ENCODE measurements at places on chromosomes 4 and X.

- DNase-seq: peak; percentile 4
These were observed 18.6 kb upstream of the CLNK start for GRCh38 chr4:10703156-10703555.

DNA sequence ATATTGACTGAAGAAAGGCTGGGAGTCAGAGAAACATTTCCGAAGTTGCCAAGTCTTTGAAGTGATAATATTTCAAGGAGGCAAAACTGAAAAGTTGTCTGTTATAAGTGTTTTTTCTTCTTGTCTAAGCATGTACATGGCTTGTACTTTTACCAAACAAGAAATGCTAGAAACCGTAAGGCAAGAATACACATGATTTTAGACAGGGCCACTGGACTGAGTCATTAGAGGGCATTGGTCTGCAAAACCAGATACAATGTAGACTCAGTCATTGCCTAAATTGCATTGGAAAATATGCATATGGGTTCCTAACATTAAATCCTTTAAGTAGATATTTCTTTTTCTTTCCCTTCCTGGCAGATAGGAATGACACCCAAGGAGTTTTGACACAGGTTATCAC, 284.9 kb upstream of the PUDP start:
- no peak for DNase-seq

DNA sequence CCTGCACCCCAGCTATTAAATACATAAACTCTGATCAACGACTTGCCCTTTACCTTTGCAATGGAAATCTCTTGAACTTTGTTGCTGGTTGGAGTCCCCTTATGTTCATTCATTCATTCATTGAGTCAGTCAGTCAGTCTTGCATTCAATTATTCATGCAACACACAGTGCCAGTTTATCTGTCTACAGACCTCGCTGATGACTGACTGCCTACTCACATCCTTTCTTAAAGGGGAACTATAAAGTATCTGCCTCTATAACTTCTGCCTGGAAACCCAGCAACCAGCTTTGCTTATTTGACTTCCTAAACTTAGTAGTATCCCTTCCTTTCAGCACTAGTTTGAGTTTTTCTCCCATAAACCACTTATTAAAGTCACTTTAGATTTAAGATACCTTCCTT, 620.8 kb upstream of the ADGRL3 start:
- no peak for DNase-seq

- DNase-seq: no peak
These were observed 97.9 kb downstream of the PHKA2 start for GRCh38 chrX:18886005-18886343.

DNA sequence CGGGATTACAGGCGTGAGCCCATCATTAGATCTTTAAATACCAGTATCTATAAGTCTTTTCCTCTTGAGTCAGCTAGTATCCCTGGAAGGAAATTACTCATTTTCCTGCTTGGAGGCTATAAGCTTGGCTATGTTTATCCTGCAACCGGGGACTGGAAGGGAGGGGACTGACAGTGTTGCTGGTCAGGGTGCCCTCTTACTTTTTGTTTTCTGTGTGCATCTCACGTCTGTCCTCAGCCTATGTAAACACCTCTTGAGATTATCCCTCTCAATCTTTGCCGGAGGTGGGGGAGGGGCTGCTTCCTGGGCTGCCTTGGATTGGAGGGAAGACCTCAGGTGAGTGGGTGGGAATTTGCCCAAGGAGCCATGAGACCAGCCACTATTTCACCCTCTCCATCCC, 37.0 kb downstream of the HTT start:
- peak; percentile 74 for DNase-seq

- no peak for DNase-seq
These were observed 8.5 kb downstream of the CPZ start for GRCh38 chr4:8601086-8601485.

GRCh38 chr4:178198691-178199090, 756.5 kb upstream of the AGA start:
- no peak for DNase-seq

- no peak for DNase-seq
These were observed 609.8 kb downstream of the ZNF674 start for GRCh38 chrX:45935408-45935807.

DNA sequence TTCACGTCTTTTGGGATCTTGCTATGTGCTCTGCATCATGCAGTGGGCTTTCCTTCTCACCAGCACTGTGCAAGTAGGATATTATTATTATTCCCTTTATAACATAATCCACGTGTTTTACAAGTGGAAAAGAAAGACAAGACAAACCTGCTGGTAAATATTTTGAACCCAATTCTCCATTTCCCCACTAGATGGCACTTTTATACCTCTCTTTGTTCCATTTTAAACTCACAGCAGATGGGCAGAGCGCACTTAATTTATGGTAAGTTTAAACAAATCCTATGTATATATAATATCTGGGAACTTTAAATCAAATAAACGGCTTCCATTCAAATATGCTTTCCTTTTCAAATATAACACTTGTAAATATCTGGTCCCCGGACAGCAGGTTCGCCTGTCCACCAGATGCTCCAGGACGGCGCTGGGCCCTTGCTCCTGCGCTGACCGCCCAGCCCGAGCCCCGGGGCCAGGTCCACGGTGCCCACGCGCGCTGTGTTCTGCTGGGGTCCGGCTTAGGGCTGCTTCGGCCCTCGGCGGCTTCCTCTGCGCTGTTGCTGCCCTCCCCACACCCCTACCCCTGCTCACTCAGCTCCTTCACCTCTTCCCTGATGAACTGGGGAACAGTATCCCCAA, 31.1 kb downstream of the F11 start:
- DNase-seq: peak; percentile 60

DNA sequence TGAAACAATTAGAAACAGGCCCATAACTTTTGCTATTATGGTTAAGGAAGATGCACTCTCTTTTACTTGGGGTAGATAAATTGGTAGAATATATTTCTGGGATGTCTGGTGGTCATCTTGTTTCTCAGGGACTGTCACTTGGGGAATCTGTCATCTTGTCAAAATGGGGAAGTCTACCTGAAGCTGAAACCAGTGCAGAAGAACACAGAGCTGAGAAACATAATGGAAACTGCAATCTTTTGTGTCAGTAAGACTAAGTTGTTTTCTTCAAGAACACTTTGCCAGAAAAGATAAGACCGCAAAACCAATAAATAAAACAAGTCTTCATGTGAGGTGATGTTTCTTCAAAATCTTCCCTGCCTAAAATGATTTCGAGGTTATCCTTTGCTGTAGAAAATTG, 92.0 kb downstream of the NAA11 start:
- DNase-seq: no peak

- DNase-seq: peak; percentile 43
These were observed 376 bp upstream of the C4orf36 start for GRCh38 chr4:86892636-86892960.

DNA sequence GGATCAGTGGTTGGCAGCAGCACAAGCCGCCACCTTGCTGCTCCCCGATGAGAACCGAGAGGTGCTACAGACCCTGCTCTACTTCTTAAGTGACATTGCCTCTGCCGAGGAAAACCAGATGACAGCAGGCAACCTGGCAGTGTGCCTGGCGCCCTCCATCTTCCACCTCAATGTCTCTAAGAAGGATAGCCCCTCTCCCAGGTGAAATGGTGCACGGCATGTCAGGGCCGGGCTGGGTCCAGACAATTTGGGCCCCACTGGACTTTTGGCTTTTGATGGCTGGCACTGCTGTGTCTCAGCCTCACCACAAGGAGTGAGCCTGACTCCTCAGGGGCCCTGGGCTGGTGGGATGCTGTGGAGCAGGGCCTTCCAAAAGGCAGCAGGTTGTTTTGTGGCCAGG, 74.1 kb downstream of the STARD8 start:
- no peak for DNase-seq

GRCh38 chrX:109841869-109842579, 109.0 kb upstream of the ACSL4 start:
- DNase-seq: peak; percentile 41

DNA sequence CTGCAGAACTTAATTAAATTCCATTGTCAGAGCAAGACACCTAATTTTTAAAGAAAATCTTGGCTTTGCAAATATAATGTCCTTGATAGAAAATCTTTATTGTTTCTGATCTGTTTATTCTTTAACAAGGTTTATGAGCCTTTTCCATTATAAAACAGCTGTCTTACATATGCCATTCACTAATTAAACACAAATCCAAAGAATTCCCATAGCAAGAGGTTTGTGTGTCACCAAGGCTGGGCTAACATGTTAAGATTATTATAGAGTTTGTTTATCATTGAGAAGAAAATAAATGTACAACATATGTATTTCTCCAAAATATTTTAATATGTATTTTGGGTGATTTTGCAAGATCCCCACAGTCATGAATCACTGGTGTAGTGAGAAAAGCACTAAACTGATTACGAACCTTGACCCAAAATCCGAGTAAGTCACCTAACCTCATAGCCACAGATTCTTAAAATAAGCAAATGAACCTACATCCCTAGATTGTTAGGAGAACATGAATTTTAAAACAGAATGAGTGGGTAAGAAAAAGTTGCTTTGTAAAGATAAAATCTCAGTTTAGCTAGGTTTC, 694.8 kb upstream of the INTU start:
- DNase-seq: peak; percentile 48

- peak; percentile 76 for DNase-seq
These were observed 84.2 kb downstream of the BCOR start for GRCh38 chrX:40013266-40014195.

GRCh38 chr4:103482893-103483292, 236.9 kb downstream of the TACR3 start:
- DNase-seq: no peak

DNA sequence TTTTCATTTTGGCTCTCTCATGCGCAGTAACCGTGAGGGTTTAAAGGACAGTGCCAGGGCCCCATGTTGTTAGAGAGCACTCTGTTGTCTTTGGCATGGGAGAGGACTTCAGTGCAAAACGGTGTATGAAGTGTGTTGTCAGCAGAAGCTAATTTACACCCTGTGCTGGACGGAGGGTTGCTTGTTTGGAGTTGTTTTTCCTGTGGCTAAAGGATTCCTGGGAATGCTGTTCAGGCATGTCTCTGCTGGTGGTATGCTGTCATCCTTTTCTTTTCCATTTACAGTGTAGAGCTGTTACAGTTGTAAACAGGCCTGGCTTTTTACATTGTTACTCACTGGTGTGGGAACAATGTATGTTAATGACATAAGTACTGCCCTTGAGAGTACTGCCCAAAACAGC, 206.3 kb downstream of the CBR4 start:
- peak; percentile 46 for DNase-seq

GRCh38 chr4:42104521-42104920, 47.9 kb downstream of the BEND4 start:
- peak; percentile 50 for DNase-seq

GRCh38 chr4:127525608-127526007, 107.1 kb upstream of the INTU start:
- DNase-seq: no peak

GRCh38 chr4:144970597-144970996, 127.4 kb downstream of the ANAPC10 start:
- no peak for DNase-seq

- peak; percentile 90 for DNase-seq
These were observed 79.1 kb downstream of the TRAPPC11 start for GRCh38 chr4:183738081-183738673.

DNA sequence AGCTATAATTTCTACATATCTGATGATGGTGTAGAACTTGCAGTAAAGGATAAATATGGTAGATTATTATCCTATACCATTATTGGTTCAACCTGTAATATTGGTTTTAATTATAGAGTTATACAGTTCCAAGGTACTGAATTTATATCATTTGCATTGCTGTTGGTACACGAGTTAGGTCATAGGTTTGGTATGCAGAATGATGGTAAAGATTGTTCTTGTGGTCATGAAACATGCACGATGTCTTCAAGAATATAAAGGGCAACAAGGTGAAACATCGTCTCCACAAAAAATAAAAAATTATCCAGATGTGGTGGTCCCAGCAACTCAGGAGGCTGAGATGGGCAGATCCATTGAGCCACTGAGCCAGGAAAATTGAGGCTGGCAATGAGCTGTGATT, 99.6 kb downstream of the ADAM29 start:
- DNase-seq: no peak

GRCh38 chrX:13985697-13986435, 43.8 kb downstream of the GEMIN8 start:
- no peak for DNase-seq

DNA sequence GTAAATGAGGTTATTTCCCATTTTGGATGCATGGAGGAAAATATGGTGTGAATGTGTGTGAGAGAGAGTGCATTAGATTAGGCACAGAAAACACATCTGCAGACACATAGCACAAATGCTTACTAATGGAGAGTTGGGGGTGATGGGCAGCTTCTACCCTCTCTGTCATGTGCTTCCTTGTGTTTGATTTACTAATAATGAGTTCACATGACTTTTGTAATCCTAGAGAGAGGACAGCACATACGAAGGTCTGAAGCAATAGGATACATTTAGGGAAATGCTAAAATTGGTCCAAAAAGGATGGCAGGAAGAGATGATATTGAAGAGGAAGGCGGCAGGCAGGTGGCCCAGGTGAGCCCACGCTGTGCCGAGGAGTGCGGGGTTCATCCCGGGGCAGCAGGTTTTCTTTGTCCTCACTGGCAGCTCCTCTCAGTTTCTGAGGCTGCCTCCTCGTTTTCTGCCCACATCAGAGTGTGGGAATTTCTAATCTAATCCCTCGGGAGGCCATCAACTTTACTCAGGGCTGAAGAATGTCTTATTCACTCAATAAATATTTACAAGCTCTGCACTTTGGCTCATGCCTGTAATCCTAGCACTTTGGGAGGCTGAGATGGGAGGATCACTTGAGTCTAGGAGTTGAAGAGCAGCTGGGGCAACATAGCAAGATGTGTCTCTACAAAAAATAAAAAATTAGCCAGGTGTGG, 15.9 kb upstream of the MAP9 start:
- peak; percentile 53 for DNase-seq

DNA sequence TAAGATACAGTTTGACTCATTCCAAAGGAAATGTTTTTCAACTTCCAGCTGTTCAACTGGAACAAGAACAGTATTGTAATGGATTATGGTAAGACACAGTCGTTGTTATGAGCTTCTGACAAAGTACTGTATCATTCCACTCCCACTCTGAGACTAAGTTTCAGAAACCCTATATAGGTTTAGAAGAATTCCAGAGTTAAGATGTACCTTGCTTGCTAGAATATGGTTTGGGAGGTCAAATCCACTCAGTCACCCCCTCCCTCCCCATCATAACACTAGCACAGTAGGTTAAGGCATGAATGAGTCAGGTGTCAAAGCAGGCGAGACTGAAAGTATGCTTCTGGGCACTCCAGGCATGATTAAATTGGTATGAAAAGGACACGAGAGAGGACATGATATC, 339.7 kb downstream of the DMD start:
- DNase-seq: no peak

DNA sequence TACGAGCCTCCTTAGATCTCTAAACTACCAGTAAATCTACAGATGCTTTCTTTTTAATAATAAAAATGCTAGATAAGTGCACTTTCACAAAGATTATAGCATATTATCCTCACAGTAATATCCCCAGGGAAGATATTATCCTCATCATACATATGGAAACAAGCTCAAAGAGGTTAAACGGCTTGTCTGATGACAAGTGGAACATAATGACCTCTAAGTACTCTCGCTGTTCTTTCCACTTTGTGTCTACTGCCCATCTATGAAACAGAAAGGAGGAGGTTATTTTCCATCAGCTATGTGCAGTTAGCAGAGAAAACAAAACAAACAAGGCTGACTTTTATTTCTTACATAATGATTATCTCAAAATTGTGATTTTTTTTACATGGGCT, 42.8 kb upstream of the PRDM8 start:
- DNase-seq: no peak
